Stimulated activated CD8-positive, alpha-beta memory T cell treated with anti-CD3 and anti-CD28 coated beads, Interleukin-7, amount 100 ng/mL, for 4 hours (primary cell): ENCODE measurements at places on chromosomes 6 and 20.

GRCh38 chr20:21357844-21358243 is 39.5 kb downstream of the NKX2-4 start:
- DNase-seq, result no peak

DNA sequence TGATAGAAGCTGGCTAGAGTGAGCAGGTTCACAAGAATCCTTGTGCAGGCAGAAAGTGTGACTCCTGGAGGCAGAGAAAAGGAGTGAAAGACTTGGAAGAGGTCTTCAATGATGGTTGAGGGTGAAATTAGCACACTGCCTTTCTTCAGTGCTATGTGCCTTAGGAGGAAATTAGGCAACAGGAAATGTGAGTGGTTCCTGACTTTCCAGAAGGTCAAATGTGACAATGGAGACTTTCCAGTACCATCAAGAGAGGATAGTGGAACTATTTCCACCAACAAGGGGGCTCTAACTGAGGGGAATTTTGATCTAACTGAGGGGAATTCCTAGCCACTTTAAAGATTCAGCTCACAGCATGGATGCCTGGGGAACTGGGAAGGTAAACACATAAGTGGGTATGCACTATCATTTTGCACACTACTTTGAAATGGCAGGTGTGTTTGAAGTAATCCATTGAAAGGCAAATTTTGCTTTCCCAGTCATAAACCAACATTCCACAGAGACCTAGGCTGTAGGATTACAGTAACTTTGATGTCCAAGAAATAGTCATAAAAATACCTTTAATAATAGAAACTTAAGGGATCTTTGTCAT is 90.0 kb downstream of the PERP start:
- DNase-seq, result no peak

- DNase-seq, result no peak
Measured at GRCh38 chr6:113860181-113860955, 3.2 kb downstream of the MARCKS start.

- no peak for DNase-seq
Measured at GRCh38 chr20:62549499-62550086, 73.8 kb upstream of the GATA5 start.

DNA sequence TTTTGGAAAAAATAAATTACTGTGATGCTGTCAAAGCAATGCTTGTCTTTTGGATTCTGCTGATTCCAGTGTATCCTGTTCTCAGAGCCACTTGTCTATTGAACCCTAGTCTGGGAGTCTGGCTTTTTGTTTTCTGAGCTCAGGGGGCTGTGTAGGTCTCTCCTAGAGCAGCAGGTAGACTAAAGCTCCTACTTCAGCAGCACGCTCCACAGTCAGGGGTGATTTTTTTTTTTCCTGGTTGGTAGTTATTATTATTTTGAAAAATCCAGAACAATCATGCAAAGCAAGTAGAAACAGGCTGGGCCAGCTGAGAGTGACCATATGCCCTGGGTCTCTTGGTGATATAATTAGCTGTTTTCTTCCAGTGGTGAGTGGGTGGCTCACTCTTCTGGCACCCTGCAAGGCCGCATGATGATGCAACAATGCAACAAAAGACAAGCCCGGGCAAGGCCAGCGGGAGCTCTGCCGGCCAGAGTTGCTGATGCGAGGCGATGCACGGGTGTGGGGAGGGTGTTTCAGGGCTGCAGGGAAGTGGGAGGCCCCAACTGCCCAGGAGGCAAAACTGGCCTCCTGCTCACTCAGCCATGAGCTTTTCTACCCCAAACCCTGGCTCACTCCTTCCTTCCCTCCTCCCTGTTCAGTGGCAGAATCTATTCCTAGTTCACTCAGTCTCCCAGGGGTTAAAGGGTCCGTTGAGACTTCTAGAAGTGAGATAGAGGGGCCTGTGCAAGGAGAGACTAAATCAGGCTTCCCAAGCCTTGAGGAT is 11.5 kb upstream of the CDKN1A start:
- no peak for DNase-seq

GRCh38 chr20:2331106-2331505 is 35.3 kb downstream of the TGM3 start:
- DNase-seq, result no peak

- DNase-seq, result no peak
Measured at GRCh38 chr6:166563805-166564204, 22.7 kb downstream of the RAMACL start.

DNA sequence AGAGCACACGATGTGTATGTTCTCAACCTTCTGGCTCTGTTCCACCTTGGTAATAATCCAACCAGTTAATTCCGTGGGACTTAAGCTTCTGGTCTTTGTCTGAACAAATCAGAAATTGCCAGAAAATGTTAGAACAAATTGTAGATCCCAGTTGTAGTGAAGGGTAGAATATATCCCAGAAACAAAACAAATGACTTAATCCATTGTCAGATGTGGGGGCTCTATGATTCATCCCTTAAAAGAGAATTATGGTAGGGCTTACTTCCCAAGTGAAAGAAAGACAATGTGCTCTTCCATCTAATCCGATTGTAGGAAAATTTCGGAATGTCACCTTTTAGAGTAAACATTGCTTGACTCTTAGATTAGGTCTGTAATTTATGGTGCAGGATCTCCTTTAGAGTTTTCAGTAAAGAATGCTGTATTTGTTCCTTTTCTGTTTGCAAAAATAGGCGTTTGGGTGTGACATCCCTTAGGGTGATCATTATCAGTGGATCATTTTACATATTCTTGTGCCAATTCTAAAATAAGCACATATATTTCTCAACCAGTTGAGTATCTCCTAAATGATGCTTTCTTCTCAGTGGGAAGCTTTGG is 234.5 kb upstream of the ZNF217 start:
- no peak for DNase-seq
